ENCODE measurements at places on chromosomes 3 and 15.

DNA sequence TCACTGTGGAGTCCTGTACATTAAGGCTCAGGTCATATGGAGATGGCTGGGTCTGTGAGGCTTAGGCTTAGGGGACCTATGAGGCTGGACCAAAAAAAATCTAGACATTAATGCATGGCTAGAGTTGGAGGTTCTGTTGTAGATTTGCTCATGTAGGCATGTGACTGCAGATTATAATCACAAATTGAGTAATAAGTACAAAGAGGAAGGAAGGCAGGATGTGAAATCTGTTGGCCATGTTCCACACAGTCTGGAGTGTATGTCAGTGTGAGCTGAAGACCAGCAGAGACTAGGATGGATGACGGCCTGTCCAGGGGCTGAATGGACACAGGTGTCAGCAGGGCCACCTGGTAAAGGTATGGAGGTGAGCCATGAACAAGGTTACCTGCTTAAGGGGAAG is at the start of gene ST3GAL6:
ST3GAL6 (plus strand) TSS at position 265 of the 400 bp plus-strand sequence. CDS start 5,101 bp downstream, outside the sequence.
- DNase-seq: no peak
- H3K36me3 ChIP-seq: no peaks in the 10 kb centered on the region
- no peak within 1 kb of the TSS for H3K4me3 ChIP-seq
- H3K27ac ChIP-seq: no peak within 1 kb of the TSS
- H3K27me3 ChIP-seq: peaks cover 32% of the 10 kb centered on the region

DNA sequence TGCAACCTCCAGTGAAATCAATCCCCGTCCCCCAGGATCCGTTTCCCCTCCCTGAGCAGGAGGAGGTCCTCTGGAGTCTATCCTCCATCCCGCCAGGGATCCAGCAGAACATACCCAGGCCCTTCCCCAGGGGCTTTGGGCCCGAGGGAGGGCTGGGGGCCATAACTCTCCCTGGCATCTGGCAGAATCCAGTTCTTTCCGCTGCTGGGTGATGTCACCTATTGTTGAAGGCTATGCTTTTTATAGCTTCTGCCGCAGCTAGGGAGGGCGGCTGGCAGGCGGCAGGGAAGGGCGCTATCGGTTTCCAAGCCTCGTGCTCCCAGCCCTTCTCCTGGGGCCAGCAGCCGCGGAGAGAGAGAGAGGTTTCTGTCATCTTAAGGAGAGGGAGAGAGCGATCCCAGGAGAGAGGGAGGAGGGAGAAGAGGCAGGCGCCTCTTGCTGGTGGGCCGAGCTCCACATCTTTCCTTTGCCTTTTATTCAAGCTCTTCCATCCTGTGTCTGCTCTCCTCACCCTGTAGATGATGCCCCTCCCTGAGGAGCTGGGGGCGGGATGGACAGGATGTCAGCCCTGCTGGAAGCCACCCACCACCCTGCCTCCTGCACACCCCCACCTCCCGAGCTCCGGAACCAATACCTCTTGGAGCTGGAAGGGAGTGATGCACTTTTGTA is 120.1 kb downstream of the ANP32A start:
- H3K4me1 ChIP-seq: no peaks in the 10 kb centered on the region
- peaks cover 7% of the 10 kb centered on the region for H3K27me3 ChIP-seq
- no peaks in the 10 kb centered on the region for H3K36me3 ChIP-seq
- no peak overlapping the region for H3K4me3 ChIP-seq

DNA sequence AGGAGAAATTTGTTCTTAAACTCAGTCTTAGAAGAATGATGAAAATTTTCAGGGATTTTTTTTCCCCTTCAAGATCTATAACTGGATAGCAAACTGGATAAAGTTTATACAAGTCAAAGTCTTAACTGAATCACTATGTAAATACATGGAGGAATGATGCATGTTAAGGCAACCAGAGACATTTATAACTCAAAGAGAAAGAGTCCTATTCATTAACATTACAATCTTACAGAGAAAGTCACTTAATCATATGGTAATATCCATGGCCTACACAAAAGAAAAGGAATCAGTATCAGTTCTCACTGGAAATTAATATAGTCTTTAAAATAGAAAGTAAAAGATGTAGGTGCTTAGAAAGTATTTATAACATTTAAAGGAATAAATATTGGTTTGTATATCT is 869.1 kb downstream of the TBL1XR1 start:
- H3K4me1 ChIP-seq: no peaks in the 10 kb centered on the region
- DNase-seq: no peak
- H3K4me3 ChIP-seq: no peak overlapping the region
- no peaks in the 10 kb centered on the region for H3K36me3 ChIP-seq

- no peak overlapping the region for H3K4me3 ChIP-seq
- H3K4me1 ChIP-seq: no peaks in the 10 kb centered on the region
- no peaks in the 10 kb centered on the region for H3K36me3 ChIP-seq
- no peak for DNase-seq
- H3K27me3 ChIP-seq: peaks cover 9% of the 10 kb centered on the region
- no peak overlapping the region for H3K27ac ChIP-seq
Observed at GRCh38 chr3:43031889-43032545, 52.9 kb downstream of the GASK1A start.

GRCh38 chr3:15646851-15647511 is 45.4 kb downstream of the BTD start:
- H3K4me1 ChIP-seq: peaks cover 57% of the 10 kb centered on the region
- peaks cover 34% of the 10 kb centered on the region for H3K36me3 ChIP-seq
- H3K4me3 ChIP-seq: peak overlapping the region; percentile 55
- peaks cover 8% of the 10 kb centered on the region for H3K27me3 ChIP-seq
- no peak for DNase-seq

DNA sequence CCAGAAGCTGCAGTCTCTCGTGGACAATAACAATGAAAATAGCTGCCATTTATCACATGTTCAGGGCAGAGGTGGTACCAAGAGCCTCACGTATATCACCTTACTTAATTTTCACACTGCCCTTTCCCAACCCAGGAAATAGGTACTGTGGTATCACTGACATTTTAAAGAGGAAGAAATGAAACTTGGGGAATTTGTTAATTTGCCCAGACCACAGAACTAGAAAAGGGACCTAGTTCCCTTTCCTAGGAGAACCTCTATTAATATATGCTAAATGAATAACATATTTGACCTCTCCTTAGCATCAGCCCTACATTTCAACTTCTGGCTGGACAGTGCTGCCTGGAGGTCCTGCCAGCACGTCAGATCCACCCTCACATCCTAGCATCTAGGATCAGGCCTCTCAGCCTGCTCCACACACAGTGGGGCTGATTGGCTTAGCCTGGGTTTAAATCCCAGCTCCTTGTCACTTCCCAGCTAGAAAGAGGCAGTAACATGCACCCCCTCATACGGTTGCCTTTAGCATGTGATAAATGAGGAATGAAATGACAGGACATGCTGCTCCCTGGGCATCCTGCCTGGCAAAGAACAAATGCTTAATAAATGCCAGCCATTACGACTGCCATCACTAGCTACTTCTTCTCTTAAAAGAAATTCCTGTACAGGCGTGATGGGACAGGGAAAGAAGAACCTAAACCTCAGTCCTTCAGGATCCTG is 95.1 kb upstream of the TNFAIP8L3 start:
- H3K4me1 ChIP-seq: no peaks in the 10 kb centered on the region
- H3K4me3 ChIP-seq: no peak overlapping the region
- no peak for DNase-seq
- no peaks in the 10 kb centered on the region for H3K36me3 ChIP-seq
- no peak overlapping the region for H3K27ac ChIP-seq
- H3K27me3 ChIP-seq: peaks cover 18% of the 10 kb centered on the region

DNA sequence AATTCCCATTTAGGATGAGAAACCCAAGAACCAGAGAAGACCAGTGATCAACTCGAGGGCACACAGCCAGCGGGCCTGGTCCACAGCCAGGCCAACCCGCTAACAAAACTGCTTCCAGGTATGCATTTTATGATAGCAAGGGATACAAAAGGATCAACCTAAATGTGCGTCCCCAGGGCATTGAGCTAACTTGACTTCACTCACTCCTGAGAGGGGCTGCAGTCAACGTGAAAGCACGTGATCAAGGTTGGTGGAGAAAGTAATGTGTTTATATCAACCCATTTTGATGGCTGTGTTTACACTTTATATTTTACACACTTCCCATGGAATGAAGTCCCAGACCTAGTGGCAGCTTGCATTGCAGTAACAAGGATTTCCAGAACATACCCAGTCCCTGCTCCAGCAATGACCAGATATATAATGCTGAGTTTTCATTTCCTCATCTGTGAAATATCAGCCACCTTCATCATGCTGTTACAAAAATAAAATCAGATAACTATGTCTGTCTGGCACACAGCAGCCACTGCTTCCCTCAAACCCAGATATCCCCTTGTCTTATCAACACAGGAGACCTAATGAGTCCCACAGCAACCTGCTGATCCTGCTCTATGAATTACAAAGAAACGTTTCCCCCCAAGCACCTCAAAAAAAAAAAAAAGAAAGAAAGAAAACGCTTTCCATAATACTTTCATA is 2.0 kb downstream of the KLHL6 start:
- DNase-seq: no peak
- peak overlapping the region; percentile 83 for H3K4me3 ChIP-seq

DNA sequence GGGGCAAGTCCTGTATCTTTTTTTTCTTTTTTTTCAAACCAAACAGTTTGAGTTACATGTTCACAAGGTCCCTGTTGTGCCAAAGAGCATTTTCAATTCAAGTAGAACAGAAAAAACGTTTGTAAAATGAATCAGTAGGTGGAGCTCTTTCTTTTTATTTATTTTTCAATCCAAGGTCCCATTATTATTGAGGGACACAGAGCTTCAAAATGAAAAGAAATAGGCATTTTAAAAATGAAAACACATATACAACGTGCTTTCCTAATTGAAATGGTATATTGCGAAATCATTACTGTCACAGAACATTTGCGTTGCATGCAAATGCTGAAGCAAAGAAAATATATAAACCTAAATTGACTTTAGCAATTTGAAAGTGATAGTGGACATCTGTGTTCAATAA is 711.0 kb downstream of the MECOM start:
- no peak overlapping the region for H3K4me3 ChIP-seq
- H3K27me3 ChIP-seq: no peaks in the 10 kb centered on the region
- no peaks in the 10 kb centered on the region for H3K4me1 ChIP-seq
- no peaks in the 10 kb centered on the region for H3K36me3 ChIP-seq

- DNase-seq: no peak
- H3K27me3 ChIP-seq: no peaks in the 10 kb centered on the region
- no peaks in the 10 kb centered on the region for H3K36me3 ChIP-seq
- H3K4me3 ChIP-seq: no peak overlapping the region
- H3K4me1 ChIP-seq: no peaks in the 10 kb centered on the region
Observed at GRCh38 chr3:148460686-148461085, 237.0 kb upstream of the AGTR1 start.

DNA sequence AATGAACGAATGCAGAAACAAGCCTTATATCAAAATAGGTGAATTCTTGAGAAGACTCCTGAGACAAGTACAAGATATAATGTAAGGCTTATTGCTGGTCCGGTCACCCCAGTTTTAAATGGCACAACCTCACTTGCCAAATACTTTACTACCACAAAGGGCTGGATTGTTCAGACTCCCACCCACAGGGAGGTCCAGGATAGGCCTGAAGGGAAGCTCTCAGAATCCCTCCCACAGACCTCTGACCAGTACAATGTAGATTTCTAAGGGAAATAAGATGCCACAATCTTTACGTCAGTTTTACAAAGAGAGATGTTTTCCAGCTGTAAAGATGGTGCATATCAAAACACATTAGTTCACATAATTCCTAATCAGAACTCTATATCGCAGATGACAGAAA is 577.7 kb upstream of the ADAMTS9 start:
- no peak for DNase-seq
- H3K27me3 ChIP-seq: no peaks in the 10 kb centered on the region
- no peak overlapping the region for H3K4me3 ChIP-seq
- H3K27ac ChIP-seq: no peak overlapping the region
- no peaks in the 10 kb centered on the region for H3K36me3 ChIP-seq

- peaks cover 25% of the 10 kb centered on the region for H3K4me1 ChIP-seq
- no peak overlapping the region for H3K4me3 ChIP-seq
- H3K27ac ChIP-seq: no peak overlapping the region
- H3K27me3 ChIP-seq: peaks cover 3% of the 10 kb centered on the region
- DNase-seq: no peak
- H3K36me3 ChIP-seq: no peaks in the 10 kb centered on the region
Observed at GRCh38 chr15:28957606-28958498, 72.1 kb downstream of the APBA2 start.

GRCh38 chr3:148999806-149000205 is 8.5 kb downstream of the GYG1 start:
- H3K27me3 ChIP-seq: no peaks in the 10 kb centered on the region
- DNase-seq: no peak
- no peak overlapping the region for H3K27ac ChIP-seq

GRCh38 chr15:31027910-31028578 is 36.6 kb upstream of the MTMR10 start:
- no peak overlapping the region for H3K4me3 ChIP-seq
- H3K27ac ChIP-seq: no peak overlapping the region
- peaks cover 7% of the 10 kb centered on the region for H3K4me1 ChIP-seq
- no peak for DNase-seq
- H3K27me3 ChIP-seq: peaks cover 24% of the 10 kb centered on the region

DNA sequence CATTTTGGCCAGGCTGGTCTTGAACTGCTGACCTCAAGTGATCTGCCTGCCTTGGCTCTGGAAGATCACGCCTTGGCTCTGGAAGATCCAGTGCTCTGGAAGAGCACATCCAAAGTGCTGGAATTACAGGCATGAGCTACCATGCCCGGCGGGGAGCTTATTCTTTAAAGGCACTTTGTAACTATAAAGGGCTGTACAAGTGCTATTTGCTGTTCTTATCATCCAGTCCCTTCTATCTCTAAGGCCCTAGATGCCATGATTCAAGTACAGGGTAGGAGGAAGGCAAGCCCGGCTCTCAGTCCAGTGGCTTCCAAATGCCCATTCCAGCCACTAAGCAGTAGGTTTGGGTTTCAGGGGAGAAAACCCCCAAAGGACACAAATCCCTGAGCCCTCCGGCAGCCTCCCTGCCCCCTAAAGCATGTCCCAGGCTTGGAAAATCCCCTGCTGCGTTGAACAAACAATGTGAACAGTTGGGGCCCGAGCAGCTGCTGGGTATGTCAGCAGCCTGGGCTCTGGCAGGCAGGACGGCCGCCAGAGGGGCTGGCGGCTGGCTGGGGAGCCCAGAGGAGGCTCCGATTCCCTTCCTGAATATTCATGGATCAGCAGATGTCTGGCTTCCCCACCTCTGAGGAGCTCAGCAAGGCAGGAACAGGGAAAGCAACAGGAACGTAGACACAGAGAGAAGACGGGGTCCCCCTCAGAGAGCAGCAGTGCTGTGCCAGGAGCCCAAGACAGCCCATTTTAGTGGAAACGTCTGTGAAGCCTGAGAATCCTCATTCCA is 7.7 kb downstream of the IGDCC4 start:
- no peak overlapping the region for H3K27ac ChIP-seq
- H3K4me3 ChIP-seq: no peak overlapping the region
- no peaks in the 10 kb centered on the region for H3K36me3 ChIP-seq
- no peak for DNase-seq
- peaks cover 41% of the 10 kb centered on the region for H3K27me3 ChIP-seq

All from T-helper 2 cell treated with Interferon-gamma antibody and Interleukin-4, amounts not matched to agents 5 μg/mL and 100 μg/mL, for 36 hours (primary cell).